ENCODE measurements at places on chromosomes 5 and 9.
A peak's percentile ranks its signal among the peaks of the same experiment; 100 is the strongest.

DNA sequence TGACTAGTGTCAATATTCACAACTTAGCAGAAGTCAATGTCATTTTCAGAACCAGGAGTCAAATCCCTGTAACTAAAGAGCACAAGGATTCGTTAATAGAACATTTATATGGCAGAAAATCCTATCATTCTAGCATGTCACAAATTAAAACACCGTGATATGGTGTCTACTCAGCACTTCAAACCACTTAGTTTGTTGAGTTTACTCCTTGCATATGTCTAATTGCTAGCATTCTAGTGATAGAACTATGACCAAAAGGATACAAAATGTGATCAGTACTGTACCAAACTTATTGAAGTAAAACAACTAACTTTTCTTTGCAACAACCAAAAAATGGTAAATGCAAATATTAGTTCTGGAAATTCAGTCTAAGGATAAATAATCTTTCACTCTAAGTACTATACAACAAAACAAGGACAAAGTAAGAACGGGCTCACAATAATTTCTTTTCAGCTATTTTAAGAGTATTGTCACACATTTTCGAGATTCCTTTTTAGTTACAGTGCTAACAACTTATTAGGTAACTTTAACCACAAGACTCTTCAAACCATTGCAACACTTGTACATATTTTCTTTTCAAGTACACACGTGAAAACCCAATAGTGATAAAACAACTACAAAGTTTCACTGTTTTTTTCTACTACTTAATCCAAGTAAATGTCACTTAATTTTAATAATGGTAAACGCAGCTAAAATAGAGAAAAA, 845.2 kb upstream of the CDH10 start:
- no peak for DNase-seq

- DNase-seq = no peak
Observed at GRCh38 chr9:38137342-38137741, 68.3 kb upstream of the SHB start.

DNA sequence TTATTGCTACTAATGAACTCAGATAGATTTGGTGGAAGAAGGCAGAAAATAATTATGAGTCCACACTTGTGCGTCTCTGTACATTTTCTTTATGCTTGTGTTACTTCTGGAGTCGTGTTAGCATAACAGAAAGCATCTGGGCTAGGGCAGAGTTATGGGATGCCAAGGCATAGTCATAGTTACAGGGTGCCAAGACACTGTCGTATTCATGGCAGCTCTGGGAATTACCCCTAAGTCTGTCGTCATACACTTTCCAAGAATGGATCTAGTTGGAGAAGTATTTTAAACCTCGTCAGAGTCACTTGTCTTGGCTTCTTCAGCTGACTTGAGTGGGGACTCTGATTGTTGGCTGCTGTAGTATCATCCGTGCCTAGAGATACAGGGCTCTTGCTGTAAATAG, 27.7 kb downstream of the CAMK4 start:
- DNase-seq = no peak

DNA sequence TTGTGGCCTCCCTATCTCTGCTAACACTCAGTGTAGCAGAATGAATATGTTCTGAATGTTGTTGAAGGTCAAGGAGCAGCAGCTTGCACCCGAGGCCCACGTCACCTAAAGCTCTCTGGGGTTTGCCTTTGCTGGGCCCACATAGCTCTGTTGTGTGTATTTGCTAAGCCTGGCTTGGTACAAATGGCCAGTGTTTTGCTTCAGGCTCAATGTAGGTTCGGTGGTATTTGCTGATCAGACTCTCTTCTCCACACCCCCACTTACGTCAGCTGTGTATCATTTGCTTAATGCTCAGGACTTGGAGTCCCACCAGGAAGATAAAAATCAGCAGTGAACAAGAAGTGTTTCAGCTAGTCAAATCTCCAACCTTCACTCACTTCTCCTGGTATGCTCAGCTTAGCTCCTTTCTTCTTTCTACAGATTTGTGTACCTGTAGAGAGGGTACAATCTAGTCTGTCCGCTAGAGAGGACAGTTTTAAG, 4.8 kb upstream of the RFESD start:
- DNase-seq = no peak

DNA sequence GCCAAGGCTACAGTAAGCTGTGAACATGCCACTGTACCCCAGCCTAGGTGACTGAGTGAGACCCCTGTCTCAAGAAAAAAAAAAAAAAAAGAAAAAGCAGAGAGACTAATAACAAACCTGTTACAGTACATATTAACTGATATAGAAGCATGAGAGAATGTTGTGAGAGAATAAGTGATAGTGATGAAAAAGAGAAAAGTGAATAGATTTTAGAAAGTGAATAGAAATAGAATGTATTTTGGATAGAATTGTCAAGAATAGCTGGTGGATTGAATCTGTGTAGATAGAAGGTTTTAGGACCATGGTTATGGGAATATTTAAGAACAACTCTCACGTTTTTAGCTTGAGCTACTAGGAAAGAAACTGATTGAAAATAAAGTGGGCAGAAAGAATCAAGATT, 135.8 kb downstream of the WDR70 start:
- DNase-seq = no peak

- no peak for DNase-seq
Observed at GRCh38 chr5:5416733-5417132, 5.7 kb upstream of the ICE1 start.

DNA sequence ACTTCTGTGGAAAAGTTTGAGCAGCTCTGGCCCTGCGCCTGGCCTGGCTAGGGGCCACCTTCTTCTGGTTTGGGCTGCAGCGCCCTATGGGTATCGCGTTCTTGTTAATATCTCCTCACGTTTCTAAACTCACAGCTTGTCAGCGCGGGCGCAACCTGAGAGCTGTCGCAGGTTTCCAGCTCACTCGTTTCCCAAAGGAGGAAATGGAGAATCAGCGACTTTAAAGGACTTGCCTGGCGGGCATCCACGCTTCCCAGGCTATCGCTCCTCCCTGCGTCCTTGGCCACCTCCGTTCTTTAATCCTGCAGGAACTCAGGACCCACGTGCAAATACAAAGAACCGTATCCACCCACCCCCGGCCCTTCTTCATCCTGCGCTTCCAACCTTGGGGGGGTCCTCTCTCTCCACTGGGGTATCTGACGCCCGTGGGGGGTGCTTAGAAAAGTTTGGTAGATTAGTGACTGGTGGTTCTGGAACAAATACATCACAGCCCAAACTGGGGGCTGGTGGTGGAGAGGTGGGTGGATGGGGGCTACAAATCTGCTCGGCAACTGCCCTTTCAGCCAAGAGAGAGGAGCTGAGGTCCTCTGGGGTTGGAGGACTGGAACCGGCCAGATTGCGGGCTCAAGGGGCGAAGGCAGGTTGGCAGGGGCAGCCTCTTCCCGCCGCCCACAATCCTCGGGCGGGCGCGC, 578 bp upstream of the PSAT1 start:
- DNase-seq = no peak

- DNase-seq = no peak
Observed at GRCh38 chr5:3041001-3041400, 289.5 kb upstream of the IRX2 start.

- no peak for DNase-seq
Observed at GRCh38 chr9:81565609-81566008, 123.7 kb downstream of the TLE1 start.

GRCh38 chr5:154059039-154059430, 20.3 kb downstream of the MFAP3 start:
- no peak for DNase-seq

- DNase-seq = no peak
Observed at GRCh38 chr9:107940616-107941595, 451.3 kb upstream of the KLF4 start.

GRCh38 chr9:119961774-119962424, 592.7 kb upstream of the BRINP1 start:
- DNase-seq = no peak

DNA sequence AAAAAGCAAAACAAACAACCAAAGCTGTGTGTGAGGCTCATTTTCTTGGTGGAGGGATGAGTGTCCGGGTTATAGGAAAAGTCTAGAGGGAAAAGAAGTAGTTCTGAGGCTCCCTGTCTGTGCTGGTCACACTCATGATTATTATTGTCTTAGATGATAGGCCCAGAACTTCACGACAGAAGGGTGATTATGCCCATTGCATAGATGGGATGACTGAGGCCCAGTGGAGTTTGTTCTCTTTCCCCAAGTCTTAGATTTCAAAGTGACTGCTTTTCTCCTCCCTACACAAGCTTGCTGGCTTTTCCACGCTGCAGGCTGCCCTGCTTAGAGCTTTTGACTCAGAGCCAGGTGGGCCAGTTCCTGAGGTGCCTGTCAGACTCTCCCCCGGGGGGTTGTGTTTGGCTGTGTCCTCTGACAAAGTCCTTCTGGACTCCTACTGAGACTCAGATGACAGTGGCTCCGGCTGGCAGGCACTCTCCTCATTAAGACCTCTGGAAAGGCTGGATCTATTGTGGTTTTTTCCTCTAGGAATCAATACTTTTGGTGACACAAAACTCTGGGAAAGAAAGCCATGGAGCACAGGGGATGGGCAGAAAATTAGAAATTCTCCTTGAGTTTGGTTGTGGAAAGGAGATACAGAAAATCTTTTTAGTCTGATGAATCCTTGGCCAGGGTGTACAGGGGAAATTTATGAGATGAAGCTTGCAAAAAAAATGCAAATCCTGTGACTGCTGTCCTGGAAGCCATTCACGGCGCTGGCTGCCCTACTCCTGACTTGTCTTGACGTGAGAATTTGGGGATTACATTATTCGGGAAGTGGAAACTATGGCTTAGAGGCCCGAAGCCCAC, 120.9 kb downstream of the NSG2 start:
- DNase-seq = no peak

DNA sequence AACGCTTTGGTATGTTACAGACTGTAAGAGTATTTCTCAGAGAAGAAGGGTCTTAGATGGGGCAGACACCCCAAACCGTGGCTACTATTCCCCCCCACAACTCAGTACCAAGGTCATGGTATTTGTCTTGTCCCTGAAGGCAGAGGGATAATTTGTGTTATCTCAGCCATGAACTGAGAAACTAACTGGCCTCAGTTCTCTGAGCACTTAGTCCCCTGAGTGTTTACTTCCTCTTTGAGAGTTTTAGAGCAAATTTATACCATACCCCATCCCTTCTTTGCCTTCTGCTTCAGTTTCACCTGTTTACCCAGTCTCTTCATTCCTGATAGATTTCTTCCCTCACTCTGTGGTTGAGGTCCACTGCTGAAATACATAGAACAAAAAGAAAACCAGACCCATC, 183.9 kb downstream of the LRRC70 start:
- no peak for DNase-seq

GRCh38 chr9:1922026-1922425, 93.1 kb upstream of the SMARCA2 start:
- DNase-seq = no peak

GRCh38 chr5:180173875-180174586, 35.0 kb downstream of the RASGEF1C start:
- no peak for DNase-seq

DNA sequence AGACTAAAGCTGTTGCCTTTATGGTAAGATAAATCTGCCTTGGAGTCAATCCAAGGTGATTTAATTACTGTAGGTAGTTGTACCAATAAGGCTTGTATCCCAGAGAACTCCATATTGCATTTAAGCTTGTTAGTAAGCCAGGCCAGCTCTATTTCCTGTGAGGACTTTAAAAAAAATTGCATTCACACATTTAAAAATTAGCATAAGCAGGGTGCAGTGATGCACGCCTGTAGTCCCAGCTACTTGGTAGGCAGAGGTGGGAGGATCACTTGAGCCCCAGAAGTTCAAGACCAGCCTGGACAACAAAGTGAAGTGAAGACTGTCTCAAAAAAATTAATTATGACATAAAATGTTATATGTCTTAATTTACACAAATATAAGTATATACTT, 28.7 kb upstream of the ABL1 start:
- DNase-seq = no peak

GRCh38 chr5:69242215-69242927, 7.7 kb downstream of the CDK7 start:
- no peak for DNase-seq

DNA sequence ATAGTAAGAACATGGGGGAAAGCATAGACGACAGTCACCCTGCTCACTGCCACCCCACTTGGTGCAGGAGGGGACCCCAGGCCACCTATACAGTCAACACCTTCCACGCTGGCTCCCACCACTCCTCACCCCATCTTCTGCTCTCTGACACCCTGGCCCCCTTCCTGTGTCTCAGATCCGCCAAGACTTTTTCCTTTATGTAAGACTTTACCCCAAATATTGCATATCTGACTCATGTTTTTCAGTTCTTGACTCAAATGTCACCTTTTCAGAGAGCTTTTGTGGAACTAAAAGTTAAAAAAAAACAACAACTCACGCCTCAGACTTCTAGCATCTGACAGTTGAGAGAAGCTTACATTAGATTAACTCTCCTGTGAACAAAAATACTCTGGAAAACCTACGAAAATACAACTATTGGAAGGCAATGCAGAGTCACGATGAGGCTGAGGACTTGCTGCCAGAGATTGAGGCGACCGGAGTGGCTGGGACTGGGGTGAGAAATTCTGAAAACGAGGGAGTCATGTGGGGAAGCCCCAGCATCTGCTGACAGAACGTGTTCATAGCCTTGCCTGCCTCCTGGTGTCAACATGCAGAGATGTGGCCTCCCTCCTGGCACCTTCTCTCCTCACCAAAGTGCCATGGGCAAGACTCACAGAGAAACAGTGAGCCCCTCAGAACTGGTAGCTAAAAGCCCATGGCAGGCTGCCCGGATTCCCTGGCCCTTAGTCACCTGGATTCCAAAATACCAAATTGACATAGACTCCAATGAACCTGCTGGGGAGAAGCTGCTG, 22.4 kb upstream of the FCN2 start:
- no peak for DNase-seq

GRCh38 chr9:115444959-115445358, 327.0 kb upstream of the TNC start:
- no peak for DNase-seq

GRCh38 chr9:109496841-109497225, 1.3 kb downstream of the PTPN3 start:
- no peak for DNase-seq

GRCh38 chr9:29285818-29286217, 1712.5 kb upstream of the C9orf72 start:
- no peak for DNase-seq

DNA sequence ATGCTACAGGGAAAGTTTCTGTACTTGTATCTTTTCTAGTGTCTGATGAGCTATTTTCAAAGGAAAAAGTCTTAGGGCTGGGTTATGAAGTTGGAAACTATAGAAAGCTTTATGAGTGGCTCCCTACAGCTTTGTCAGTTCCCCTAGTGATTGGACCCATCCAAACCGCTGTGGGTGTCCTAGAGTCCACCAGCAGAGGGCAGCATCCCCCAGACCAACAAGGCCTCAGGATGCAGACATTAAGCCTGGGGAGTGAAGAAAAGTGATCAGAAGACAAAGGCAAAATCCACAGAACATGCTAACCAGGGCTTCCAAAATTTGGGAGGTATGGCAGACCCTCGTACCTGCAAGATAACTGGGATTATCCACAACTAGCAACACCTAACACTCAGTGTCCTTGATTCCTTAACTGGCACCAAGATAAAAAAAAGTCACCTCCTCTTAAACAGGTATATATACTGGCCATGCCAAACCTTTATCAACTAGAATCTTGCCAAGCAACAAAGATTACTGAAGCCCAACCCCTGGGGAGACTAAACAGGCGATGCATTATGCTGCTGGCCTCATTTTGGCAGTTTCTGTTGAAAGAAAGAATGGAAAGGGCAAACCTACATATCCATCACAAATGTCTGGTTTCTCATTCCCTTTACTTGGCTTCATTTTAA, 110.4 kb upstream of the NR5A1 start:
- DNase-seq = peak; percentile 57

GRCh38 chr5:74031536-74031935, 405.5 kb downstream of the ARHGEF28 start:
- DNase-seq = no peak

Measured in stimulated activated CD8-positive, alpha-beta memory T cell treated with anti-CD3 and anti-CD28 coated beads, Interleukin-12 subunit alpha, Interleukin-12 subunit beta, amount 100 ng/mL, for 1 hour (primary cell).